ENCODE measurements at places on chromosomes 5 and 9.

GRCh38 chr5:45410304-45410995, 285.7 kb downstream of the HCN1 start:
- no peak for DNase-seq

- DNase-seq = no peak
Measured at GRCh38 chr5:61263561-61264272, 68.3 kb upstream of the ZSWIM6 start.

DNA sequence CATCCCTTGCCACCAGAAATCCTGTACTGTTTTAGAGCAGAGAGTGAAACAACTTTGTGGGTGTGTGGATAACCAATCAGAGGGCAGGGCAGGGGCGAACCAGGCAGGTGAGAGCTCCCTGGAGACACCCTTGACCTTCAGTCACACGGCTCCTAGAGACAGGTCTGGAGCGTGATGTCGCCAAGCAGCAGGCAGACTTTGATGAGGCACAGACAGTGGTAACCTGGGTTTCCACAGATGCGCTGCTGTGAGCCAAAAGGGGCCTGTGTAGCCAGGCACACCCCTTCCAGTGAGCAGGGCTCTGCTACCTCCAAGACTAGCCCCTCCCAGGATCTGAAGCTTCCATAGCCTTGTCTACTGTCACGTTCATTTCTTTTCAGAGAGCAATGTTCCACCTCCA, 317.8 kb upstream of the ADCY2 start:
- DNase-seq = no peak

GRCh38 chr5:135543485-135544304, 7.9 kb upstream of the NEUROG1 start:
- DNase-seq = peak; percentile 31

GRCh38 chr9:7139886-7140285, 382.1 kb downstream of the KDM4C start:
- DNase-seq = no peak

GRCh38 chr5:82314964-82315758, 37.0 kb upstream of the RPS23 start:
- DNase-seq = no peak

DNA sequence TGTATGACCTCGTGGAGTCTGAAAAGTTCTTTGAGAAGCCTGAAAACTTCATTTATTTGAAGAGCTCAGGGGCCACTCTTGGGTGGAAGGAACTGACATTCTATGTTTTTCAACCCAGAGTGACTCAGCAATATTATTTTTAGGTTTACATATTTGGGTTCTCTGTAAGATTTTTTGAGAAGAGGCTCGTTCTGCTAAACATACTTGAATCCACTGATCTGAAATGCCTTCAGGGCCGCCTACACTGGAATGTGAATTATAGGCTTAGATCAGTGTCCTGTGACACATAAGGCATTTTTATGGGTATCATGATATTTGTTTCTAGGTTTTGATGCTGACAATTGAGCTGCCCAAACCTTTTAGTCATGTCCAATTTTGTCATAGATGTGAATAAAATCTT, 86.2 kb downstream of the PSAT1 start:
- DNase-seq = no peak

- DNase-seq = no peak
Measured at GRCh38 chr5:136205061-136205702, 12.2 kb upstream of the SMIM32 start.

- DNase-seq = peak; percentile 57
Measured at GRCh38 chr5:150122158-150122510, 33.5 kb downstream of the PDGFRB start.

DNA sequence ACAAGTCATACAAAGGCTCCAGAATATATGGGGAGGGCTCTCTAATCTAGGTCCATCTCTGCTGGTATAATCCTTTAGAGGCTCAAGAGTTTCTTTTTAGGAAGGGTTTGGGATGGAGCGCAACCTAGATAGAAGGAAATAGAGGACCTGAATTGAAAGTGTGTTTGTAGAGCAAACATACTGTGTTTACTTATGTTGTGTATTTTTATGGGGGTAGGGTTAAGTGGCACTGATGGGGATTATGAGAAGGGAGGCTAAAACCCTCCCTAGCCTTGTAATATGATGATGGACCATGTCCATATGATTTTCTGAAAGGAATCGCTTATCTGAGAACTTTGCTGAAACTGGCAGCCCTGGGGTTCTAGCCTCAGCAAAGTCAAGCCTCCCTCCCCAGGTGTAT, 4.4 kb upstream of the ELL2 start:
- no peak for DNase-seq

DNA sequence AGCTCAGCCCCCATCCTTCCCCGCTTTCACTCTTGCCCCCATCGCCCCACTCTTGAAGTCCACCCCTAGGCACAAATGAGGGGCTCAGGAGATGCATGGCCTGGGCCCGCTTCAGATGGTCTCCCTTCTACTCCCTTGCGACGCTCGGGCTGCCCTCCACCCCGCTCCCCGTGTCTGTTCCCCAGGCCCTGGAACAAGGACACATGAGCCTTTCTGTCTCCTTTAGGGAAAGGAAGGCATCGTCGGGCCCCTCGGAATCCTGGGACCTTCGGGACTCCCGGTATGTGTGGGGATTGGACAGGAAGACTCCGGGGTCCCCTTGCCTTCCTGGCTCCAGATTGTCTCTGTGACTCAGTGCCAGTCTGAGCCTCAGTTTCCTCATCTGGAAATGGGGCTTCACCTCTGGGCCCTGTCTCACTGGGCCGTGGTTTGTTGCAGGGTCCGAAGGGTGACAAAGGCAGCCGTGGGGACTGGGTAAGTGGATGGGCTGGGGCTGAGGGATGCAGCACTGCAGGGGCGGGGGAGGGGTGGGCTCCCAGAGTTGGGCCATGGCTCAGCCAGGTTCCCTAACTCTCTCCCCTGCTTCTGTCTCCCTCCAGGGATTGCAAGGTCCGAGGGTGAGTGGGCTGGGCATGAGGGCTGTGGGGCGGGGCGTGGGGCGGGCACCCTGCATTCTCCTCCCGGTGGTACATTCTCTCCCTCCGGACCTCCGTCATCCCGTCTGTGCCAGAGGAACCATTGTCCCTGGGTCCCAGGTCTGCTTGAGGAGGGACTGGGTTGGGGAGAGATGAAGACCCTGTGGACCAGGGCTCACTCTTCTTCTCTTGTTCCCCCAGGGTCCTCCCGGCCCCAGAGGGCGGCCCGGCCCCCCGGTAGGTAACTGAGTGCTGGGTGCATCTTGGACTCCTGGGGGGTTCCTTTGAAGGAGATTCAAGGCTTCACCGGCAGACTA, 21.8 kb upstream of the ORM1 start:
- no peak for DNase-seq

DNA sequence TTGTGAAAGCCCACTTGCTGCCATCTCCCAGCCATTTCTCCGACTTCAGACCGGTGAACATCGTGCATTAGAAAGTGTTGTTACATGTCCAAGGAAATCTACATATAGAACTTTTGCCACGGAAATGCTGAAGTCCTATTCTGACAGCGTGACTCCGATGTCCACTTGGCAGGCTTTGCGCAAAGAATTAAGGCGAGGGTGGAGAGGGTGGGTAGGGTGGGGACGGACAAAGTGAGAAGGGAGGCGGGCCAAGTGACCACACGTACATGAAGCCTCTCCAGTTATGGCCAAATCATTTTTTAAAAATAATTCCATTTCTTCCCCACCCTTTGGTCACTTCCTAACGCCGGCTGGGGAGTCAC, 460 bp upstream of the ACO1 start:
- peak; percentile 25 for DNase-seq

DNA sequence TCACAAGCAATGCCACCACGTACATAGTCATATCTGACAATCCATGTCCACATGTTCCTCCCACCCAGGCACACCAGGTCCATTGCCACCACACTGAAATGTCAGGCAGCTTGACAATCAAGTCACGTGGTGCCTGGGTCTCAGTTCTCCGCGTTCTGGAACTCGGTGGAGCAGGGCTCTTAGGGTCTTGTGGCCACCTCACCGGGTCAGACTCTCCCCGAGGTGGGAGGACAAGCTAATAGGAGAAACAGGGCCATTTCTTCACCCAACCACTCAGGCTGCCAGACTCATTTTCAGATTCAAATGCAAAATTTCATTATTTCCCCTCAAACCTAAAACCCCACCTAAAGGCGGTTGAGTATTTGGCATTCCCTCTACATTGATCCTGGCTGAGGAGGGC, 200.5 kb upstream of the GAS1 start:
- no peak for DNase-seq

GRCh38 chr9:35859310-35859989, 10.8 kb downstream of the OR13J1 start:
- DNase-seq = no peak

- DNase-seq = no peak
Measured at GRCh38 chr9:134751622-134752021, 110.0 kb downstream of the COL5A1 start.

GRCh38 chr9:115837618-115838017, 316.0 kb upstream of the PAPPA start:
- DNase-seq = no peak
